Bronchial epithelial cell (primary cell): ENCODE measurements at places on chromosomes 12 and 14. TPM values are rescaled to one million over a fixed set of nuclear protein-coding genes. Genes with fewer than 3 reads are reported as not detected.

The ST8SIA1 gene
- total RNA-seq: under 0.01 and 0.13 TPM in 2 replicates

The HPD gene
- total RNA-seq: 0.79 TPM in 1 of 2 replicates, not detected in the other

The PDZRN4 gene
- not detected in 2 replicates for total RNA-seq

The TCL1B gene
- not detected in 2 replicates for total RNA-seq

The ZNF705A gene
- not detected in 2 replicates for total RNA-seq

The TMTC1 gene
- 4.5 and 9.1 TPM in 2 replicates for total RNA-seq

The LMO3 gene
- 0.26 and 3.3 TPM in 2 replicates for total RNA-seq

The ADAMTS20 gene
- total RNA-seq: not detected in 2 replicates

The ZNF140 gene
- 19.2 and 37.3 TPM in 2 replicates for total RNA-seq

The STYX gene
- 12.6 and 14.3 TPM in 2 replicates for total RNA-seq

The YEATS4 gene
- 15.4 and 32.1 TPM in 2 replicates for total RNA-seq

The C14orf132 gene
- total RNA-seq: 0.64 and 1.1 TPM in 2 replicates

The SYCP3 gene
- under 0.01 and 0.13 TPM in 2 replicates for total RNA-seq

The SOAT2 gene
- total RNA-seq: not detected in 2 replicates

The GPX2 gene
- total RNA-seq: 1.3 and 5.9 TPM in 2 replicates

The FGF23 gene
- total RNA-seq: not detected in 2 replicates

The OAS2 gene
- 0.64 and 0.79 TPM in 2 replicates for total RNA-seq

The AQP6 gene
- total RNA-seq: under 0.01 TPM in 1 of 2 replicates, not detected in the other
